Hair follicle dermal papilla cell (primary cell): ENCODE measurements at places on chromosomes 7 and 10. TPM values are rescaled to one million over a fixed set of nuclear protein-coding genes. Genes with fewer than 3 reads are reported as not detected.

The ICA1 gene
- total RNA-seq = 0.12 and 0.32 TPM in 2 replicates

The MYOF gene
- 626 and 651 TPM in 2 replicates for total RNA-seq

The OR2A12 gene
- not detected in 2 replicates for total RNA-seq

The ERVW-1 gene
- not detected in 2 replicates for total RNA-seq

The AKR1B1 gene
- 147 and 229 TPM in 2 replicates for total RNA-seq

The PTN gene
- 14.6 and 14.8 TPM in 2 replicates for total RNA-seq

The CLIP2 gene
- 50.5 and 70.6 TPM in 2 replicates for total RNA-seq

The SPDYE8 gene
- not detected in 2 replicates for total RNA-seq

The ADAMTS14 gene
- 12.4 and 15.6 TPM in 2 replicates for total RNA-seq

The ACHE gene
- total RNA-seq = 0.49 TPM in 2 replicates

The EMX2 gene
- 5.5 and 8.1 TPM in 2 replicates for total RNA-seq

The CARD11 gene
- not detected in 2 replicates for total RNA-seq

The CDNF gene
- 0.24 and 1.9 TPM in 2 replicates for total RNA-seq

The PLEKHS1 gene
- total RNA-seq = 0.16 and 0.24 TPM in 2 replicates

The ARMC3 gene
- not detected in 2 replicates for total RNA-seq

The SLC26A5 gene
- total RNA-seq = not detected in 2 replicates

The COBL gene
- total RNA-seq = not detected in 2 replicates

The GPR141 gene
- not detected in 2 replicates for total RNA-seq

The AKR1C8 gene
- not detected in 2 replicates for total RNA-seq

The PON1 gene
- not detected in 2 replicates for total RNA-seq

The ZNF487 gene
- total RNA-seq = 5.6 and 6.8 TPM in 2 replicates

The ZNF488 gene
- total RNA-seq = under 0.01 TPM in 2 replicates

The SPDYE9 gene
- total RNA-seq = not detected in 2 replicates

The OPN1SW gene
- not detected in 2 replicates for total RNA-seq
